Fibroblast of skin of right biceps (primary cell): ENCODE measurements at places on chromosomes 6 and 20.

- DNase-seq: peak; percentile 38
Observed at GRCh38 chr6:169589293-169589692, 112.5 kb downstream of the WDR27 start.

DNA sequence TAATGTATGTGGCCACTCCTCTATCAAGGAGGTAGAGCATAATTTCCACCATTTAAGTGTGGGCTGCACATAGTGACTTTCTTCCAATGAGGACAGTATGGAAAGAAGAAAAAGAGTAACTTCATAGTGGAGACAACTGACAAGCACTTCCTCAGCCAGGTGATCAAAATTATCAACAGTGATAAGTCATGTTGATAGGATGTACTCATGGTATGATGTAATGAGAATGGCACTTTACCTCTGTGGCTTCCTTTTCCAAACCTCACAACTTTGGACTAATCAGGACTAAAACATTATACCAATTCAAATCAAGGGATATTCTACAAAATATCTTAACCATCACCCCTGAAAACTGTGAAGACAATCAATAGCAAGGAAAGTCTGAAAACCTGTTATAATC is 302.3 kb upstream of the CITED2 start:
- no peak for DNase-seq

DNA sequence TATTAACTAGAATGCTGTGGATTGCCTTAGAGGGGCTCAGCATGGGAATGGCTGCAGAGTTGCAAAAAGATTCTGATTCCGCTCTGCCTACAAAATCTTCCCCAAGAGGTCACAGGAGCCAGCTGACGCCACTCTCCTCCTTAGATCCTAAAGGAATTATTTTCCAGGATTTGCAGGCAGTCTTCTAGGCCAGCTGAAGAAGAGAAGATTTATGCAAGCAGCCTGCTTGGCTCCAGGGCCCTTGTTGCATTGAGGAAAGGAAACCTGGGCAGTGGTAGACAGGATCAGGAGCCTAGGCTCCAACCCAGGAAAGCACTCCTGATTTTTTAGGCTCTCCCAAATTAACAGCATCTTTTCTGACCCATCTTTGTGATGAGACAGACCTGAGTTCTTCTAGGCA is 245.8 kb downstream of the PKHD1 start:
- no peak for DNase-seq

GRCh38 chr6:144725736-144726522 is 440.8 kb downstream of the UTRN start:
- DNase-seq: no peak

- DNase-seq: no peak
Observed at GRCh38 chr20:21808863-21809664, 103.6 kb downstream of the PAX1 start.

DNA sequence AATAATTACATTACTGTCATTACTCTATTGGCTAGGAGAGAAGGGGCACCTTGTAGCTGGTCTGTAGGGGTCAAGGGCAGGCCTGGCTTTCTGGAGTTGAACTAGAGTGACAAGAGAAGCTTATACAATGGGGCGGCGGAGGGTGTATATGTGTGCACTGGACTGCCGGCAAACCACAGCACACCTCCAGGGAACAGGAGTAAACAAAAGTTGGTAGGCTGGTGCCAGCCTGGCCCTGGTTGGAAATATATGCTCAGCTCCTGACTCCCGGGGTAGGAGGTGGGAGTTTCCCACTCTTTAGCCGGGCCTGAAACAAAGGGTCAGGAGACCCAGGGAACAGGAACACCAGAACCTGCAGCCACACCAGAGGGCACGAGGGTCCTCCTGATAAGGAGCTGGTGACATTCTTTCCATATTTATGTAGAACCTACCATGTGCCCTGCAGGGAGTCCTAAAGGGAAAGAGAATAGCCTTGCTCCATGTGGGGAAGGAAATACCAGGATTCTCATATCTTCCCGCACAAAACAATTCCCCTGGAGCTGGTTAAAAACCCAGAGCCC is 5.1 kb downstream of the C6orf132 start:
- DNase-seq: no peak

- DNase-seq: peak; percentile 95
Observed at GRCh38 chr6:142013287-142013686, 119.4 kb upstream of the GJE1 start.

- peak; percentile 66 for DNase-seq
Observed at GRCh38 chr6:17392978-17393891, at the start of gene CAP2. CAP2 (plus strand) TSS chr6:17393595; CDS start chr6:17421556, 27,961 bp downstream.

DNA sequence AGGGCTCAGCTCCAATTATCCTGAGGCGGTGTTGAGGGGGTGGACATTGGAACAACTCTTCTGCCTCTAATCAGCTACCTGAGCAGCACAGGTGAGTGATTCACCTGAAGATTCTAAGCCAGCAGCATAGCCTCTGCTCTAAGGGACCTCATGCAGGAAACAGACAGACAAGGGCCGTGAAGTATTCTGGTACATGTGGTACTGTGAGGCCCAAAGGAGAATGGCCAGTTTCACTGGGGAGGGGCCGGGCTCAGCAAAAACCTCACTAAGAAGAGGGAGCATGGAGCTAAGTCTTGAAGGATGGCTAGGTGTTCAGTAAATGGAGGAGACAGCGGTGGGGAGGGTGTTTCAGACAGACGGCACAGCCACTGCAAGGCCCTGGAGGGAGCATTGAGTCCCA is 58.5 kb upstream of the CCDC167 start:
- DNase-seq: no peak

- DNase-seq: no peak
Observed at GRCh38 chr6:70225055-70225454, 77.8 kb downstream of the COL9A1 start.

DNA sequence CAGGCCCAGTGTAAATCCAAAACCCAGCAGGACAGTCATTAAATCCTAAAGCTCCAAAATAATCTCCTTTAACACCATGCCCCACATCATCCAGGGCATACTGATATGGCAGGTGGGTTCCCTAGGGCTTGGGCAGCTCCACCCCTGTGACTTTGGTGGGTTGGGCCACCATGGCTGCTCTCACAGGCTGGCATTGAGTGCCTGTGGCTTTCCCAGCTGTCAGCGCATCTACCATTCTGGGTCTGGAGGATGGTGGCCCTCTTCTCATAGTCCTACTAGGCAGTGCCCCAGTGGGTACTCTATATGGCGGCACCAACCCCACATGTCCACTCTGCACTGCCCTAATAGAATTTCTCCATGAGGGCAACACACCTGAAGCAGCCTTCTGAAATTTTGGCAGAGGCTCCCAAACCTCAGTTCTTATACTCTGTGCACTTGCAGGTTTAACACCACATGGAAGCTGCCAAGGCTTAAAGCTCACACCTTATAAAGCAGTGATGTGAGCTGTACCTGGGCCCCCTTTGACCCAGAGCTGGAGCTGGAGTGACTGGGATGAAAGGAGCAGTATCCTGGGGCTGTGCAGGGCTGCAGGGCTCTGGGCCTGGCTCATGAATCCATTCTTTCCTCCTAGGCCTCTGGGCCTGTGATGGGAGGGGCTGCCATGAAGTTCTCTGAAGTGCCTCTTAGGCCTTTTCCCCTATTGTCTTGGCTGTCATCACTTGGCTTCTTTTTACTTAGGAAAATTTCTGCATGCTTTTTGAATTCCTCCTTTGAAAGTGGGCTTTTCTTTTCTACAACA is 765.5 kb upstream of the EPHA7 start:
- no peak for DNase-seq

- DNase-seq: no peak
Observed at GRCh38 chr6:109014606-109015005, 80.0 kb downstream of the SESN1 start.

GRCh38 chr6:157860505-157860991 is 37.5 kb downstream of the SNX9 start:
- peak; percentile 27 for DNase-seq

DNA sequence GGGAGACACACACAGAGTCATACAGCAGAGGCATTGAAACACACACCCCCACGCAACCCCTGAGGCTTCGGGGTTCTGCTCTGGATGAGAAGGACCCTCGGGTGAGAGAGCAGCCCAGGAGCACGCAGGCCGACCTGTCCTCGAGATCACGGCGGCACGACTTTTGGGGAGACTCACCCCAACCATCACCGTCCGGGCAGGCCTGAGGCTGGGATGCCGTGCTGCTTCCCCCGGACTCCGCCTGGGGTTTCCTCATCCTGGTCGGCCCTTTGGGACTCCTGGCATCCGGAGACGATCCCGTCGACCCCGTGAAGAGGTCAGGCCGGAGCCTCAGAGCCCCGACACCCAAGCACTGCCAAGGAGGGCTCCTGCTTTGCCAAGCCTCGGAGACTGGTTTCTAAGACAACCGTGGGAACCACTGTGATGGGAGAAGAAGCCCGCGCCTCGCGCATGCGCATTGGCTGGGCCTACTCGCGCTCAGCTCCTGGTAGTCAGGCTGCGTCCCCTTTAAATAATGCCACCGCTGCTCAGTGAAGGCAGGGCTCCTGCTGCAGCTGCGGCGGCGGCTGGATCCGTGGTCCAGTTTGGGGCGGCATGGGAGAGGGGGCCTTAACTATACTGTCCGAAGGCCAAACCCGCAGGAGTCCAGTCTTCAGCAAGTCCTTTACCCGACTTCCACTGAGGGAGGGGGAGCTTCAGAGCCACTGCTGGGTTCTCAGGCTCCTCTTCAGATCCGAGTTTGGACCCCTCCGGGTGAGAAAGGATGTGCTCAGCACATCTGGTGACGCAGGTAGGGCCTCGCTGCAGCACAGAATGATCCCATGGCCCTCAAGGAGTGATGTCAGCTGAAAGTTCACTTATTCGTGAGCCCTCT is 171.4 kb upstream of the ZNF337 start:
- DNase-seq: peak; percentile 70

DNA sequence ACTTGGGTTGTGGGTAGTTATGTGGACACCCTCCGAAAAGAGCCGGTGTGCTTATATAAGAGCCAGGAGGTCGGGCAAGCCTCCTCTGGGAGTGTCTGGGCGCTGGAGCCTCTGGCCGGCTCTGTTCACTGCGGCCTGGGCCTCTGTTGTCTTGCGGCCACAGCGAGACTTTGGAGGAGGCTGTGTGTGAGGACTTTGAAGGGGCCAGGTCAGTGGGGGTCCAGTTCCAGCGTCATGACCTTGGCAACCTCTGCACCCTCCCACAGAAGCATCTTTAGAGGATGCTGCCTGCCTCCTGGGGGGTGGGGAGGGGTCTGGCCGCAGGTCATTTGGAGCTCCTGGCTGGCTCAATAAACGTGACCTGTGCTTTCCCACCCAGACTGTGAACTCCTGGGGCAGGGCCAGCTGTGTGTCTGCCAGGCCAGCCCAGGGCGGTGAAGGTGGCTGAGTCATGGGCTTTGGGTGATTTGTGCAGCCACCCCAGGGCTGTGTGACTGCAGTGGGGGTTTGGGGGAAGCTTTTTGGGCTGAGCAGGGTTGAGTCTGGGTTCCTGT is 1.2 kb downstream of the TCEA2 start:
- DNase-seq: peak; percentile 55

- DNase-seq: no peak
Observed at GRCh38 chr6:52325695-52326471, 36.1 kb upstream of the PAQR8 start.

DNA sequence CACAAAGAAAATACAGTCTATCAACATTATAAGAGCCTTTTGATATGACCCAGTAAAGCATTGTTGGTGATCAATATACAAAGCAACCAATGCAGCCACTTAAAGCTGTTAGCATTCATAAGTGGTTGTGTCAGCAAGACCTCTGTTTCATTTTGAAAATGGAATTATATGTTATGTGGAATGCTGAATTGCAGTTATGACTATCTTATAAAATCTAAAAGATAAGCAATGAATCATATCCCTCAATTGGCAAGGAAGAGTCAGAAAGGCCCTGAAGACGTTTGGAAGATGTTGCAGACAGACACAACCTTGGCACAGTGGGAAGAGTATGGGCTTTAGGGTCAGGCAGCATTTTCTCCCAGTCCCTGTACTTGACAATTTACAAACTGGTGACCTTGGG is 93.8 kb upstream of the RNF217 start:
- DNase-seq: peak; percentile 50

DNA sequence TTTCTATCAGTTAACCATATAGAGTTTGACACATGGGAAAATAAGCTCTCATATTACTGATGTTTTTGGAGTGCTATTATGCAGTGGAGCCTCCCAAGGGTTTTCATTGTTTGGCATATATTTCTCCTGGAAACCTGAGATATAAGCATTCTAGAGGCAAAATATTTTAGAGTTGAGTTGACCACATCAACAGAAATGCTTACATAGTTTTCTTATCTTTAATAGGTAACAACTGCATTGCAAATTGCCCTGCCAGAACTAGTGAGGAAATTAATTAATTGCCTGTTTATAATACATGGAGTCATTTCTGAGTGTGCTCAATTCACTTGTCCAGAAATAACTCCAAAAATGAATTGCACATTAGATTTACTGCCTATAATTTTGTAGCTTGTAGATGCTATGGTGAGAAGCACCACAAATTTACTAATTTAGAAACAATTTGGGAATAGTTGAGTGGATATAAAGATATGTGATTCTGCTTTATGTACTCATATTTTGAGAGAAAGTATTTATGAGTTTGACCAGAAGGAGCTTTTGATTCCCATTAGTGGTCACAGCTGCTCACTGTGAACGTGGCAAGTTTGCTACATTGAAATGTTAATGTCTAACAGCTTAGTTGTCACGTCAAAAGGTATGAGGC is 288.7 kb downstream of the CD109 start:
- DNase-seq: peak; percentile 64

- DNase-seq: no peak
Observed at GRCh38 chr6:109083657-109084056, 11.0 kb downstream of the SESN1 start.

- peak; percentile 34 for DNase-seq
Observed at GRCh38 chr6:5379647-5380242, 118.4 kb downstream of the FARS2 start.

- DNase-seq: no peak
Observed at GRCh38 chr6:156587071-156587470, 190.1 kb upstream of the ARID1B start.
